ENCODE measurements at places on chromosomes 1 and 21. TPM values are rescaled to one million over a fixed set of nuclear protein-coding genes. Genes with fewer than 3 reads are reported as not detected.

Gene DCDC2B
- total RNA-seq: 7.2 TPM

DNA sequence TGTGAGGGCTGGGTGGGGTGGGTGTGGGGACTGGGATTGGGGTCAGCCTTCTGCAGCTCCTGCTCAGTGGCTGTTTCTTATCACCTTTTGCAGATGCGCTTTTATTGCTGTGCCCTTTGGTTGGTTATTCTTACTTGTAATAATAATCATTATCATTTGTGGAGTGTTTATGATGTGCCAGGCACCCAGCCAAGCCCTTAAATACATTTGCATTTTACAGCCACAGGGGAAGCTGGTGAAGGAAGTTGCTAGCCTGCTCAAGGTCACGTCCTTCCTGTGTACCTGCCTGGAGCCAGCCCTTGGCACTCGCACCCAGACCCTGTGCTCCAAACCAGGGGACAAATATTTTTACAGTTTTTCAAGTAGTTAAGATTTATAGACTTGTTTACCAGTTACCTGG, 144.0 kb downstream of the PGBD5 start:
- peaks cover 5% of the 10 kb centered on the region for H3K4me1 ChIP-seq
- DNase-seq: no peak
- H3K36me3 ChIP-seq: peaks cover 3% of the 10 kb centered on the region
- no peaks in the 10 kb centered on the region for H3K27me3 ChIP-seq
- H3K4me3 ChIP-seq: no peak overlapping the region
- no peak overlapping the region for H3K27ac ChIP-seq

DNA sequence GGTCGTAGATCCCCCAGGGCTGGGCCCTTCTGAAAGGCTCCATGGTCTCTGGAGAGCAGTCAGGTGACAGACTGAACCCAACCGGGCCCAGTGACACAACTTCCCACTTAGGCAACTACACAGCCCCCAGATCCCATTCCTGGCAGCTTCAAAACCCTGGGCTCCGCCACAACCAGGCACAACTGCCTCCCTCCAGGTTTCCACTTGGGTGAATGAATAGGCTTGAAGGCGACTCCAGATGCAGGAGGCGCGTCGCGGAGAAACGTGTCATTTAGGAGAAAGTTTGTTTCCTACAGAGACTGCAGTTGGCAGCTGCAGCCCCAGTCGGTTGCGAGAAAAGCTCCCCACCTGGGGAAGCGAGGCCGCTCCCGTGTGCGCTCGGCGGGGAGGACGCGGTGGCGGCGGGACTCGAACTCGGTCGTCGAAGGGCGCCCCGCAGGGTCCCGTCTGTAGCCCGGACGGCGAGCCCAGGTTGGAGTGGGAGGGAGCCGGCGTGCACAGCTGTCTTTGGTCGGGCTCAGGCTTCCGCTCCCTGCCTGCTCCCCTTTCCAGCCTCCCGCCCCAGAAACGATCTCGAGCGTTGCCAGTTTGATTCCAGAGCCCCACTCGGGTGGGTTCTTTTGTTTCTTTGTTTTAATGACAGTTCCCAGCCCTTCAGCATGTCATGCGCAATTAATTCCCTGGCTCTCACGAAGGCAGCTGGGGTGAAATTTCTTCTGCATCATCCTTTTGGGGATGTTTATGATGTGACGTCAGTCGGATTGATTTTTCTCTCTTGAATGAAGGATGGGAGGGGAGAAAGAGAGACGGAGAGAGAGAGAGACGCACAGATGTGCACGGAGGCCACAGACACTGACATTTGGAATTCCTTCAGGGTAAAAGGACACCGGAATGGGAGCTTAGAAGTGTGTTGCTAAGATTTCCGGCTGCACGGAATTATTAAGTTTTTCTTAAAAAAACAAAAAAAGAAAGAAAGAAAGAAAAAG, 862 bp upstream of the SGIP1 start:
- peak overlapping the region; percentile 22 for H3K4me3 ChIP-seq
- DNase-seq: peak; percentile 74
- H3K4me1 ChIP-seq: peaks cover 7% of the 10 kb centered on the region
- no peaks in the 10 kb centered on the region for H3K36me3 ChIP-seq
- peak overlapping the region; percentile 80 for H3K27ac ChIP-seq

- no peaks in the 10 kb centered on the region for H3K36me3 ChIP-seq
- H3K4me3 ChIP-seq: no peak overlapping the region
- H3K4me1 ChIP-seq: peaks cover 3% of the 10 kb centered on the region
- H3K27ac ChIP-seq: peak overlapping the region; percentile 44
Measured at GRCh38 chr1:150981177-150981804, 801 bp upstream of the ANXA9 start.
